Jurkat, Clone E6-1 (cell line): ENCODE measurements at places on chromosomes 1 and 21.

GRCh38 chr1:182917378-182917777 lies 35.6 kb downstream of the SHCBP1L start:
- DNase-seq = no peak

DNA sequence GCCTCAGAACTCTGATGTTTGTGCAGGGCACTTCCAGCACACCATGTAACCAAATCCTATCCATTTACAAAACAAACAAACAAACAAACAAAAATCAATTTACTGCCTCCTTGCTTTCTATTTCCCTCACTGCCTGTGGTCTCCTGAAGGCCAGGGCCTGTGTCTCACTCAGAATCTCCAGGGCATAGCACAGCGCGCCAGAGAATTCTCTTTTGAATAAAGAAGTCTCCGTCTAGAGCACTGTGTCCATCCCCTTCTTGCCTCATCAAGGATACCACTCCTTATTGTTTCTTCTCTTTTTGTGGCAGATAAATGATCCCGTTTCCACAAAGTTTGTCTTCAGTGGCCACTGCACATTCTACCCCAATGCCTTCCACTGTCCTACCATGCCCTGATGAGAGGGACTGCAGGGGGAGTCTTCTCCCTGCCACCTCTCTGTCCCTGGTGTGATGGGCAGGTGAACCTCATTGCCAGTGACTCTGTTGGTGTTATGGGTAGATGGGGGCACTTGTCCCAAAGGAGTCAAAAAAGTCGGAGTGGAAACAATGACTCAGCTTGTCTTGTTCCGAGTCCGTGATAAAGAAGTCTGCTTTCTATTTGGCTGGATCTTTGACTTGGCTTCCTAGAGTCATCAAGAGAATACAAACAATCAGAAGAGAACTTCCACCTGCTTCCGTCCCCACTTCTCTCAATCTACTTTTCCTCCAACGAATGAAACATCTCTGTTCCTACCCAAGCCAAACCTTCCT lies 30.0 kb downstream of the XCL2 start:
- DNase-seq = no peak

- no peak for DNase-seq
Observed at GRCh38 chr1:78843546-78843945, 163.0 kb downstream of the ADGRL4 start.

DNA sequence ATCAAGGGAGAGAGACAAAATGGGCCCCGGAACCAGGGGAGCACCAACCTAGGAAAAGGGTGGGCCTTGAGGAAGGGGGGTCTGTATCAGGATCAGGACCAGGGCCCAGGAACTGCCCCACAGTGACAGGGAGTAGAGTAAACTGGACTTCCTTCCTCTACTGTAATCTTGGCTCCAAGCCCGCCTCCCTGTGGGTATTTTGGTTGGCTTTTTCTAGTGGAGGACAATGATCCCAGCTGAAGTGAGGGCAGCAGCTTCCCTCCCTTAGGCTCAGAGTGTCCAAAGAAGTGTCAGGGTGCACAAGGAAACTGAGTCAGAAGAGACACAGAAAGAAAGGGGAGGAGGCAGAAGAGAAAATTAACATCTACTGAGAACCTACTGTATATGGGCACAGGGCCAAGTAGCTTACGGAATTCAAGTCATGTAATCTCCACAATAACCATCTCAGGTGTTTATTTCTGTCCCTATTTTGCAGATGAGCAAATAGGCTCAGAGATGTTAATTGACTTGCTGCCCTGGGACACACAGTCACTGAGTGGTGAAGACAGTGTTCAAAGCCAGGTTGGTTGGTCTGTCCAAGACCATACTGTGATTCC lies 4.8 kb downstream of the UBQLN4 start:
- no peak for DNase-seq

DNA sequence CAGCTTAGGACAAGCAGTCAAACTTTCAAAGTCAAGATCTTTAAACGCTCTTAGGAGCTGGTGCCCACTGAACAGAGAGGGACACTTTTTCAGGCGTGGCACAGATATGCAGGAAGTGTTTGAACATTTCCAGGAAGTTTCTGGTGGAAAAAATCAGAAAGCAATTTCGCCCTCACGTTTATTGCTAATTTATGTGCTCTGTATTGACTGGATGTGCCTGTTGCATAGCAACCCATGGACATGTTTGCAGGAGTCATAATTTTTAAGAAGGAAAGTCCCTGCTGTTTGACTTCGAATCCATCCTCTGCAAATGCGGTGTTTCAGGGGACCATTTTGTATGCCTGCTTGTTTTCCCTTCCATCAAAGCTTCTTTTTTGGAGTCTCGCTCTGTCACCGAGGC lies 239.9 kb upstream of the IRF2BP2 start:
- no peak for DNase-seq

DNA sequence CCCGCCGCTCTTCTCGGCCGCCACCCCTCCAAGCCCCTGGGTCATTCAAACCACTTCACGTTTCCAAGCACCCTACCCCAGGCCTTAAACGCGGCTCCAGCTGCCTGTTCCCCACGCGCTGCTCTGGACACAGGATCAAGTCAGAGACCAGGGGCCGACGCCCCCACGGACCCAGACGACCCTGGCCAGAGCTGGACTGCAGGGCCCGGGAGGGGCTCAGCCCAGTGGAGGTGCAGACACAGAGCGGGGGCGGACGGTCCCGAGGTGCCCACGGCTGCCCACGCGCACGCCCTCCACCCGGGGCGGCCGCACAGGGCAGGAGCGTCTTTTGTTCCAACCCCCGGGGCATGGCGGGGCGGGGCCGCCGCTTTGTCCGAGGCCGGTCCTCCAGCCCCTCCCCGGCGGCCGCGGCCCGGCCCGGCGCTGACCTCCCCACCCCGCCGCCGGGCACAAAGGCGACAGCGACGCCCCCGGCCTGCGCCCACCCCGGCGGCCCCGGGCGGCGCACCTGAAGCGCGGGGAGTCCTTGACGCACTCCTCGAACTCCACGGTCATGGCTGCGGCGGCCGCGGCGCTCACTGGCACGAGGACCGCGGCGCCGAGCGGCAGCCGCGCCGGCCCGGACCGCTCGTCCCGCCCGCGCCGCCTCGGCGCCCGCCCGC lies 338 bp downstream of the ACAP3 start:
- DNase-seq = no peak

- no peak for DNase-seq
Observed at GRCh38 chr21:45979141-45979631, 2.4 kb upstream of the COL6A1 start.

DNA sequence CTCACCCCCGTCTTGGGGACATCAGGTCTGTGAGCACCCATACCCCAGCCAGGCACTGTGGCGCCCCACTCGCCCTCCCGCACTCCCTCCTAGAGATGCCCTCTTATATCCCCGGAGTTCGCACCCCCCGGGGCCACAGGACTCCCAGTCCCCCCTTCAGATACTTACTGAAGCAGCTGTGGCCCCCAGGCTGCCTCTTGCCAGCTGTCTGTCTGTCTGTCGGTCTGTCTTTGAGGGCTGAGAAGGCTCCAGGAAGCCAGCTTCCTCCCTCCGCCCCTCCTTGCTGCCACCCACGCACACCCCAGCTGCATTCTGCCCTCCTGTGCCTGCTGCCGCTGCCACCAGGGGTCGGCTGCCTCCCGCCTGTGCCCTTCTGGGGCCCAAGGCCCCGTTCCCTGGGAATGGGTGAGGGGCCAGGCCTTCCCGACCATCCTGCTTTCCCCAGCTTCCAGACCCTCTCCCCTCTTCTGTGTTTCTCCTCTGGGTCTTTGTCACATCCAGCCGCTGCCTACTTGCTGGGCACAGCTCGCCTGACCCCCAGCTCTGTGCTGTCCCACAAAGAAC lies at the start of gene PTPN7:
PTPN7 (minus strand) TSS at position 226 of the 564 bp plus-strand sequence. CDS start 1,200 bp downstream, outside the sequence.
- peak; percentile 89 for DNase-seq

GRCh38 chr1:194297094-194297493 lies 1110.7 kb upstream of the B3GALT2 start:
- DNase-seq = no peak

- DNase-seq = no peak
Observed at GRCh38 chr1:185627761-185628501, 106.3 kb upstream of the HMCN1 start.

- DNase-seq = no peak
Observed at GRCh38 chr21:26883768-26884167, 38.6 kb upstream of the ADAMTS1 start.

- DNase-seq = no peak
Observed at GRCh38 chr1:16133007-16133961, 22.6 kb downstream of the EPHA2 start.

- no peak for DNase-seq
Observed at GRCh38 chr1:53025034-53025768, 36.8 kb upstream of the PODN start.

DNA sequence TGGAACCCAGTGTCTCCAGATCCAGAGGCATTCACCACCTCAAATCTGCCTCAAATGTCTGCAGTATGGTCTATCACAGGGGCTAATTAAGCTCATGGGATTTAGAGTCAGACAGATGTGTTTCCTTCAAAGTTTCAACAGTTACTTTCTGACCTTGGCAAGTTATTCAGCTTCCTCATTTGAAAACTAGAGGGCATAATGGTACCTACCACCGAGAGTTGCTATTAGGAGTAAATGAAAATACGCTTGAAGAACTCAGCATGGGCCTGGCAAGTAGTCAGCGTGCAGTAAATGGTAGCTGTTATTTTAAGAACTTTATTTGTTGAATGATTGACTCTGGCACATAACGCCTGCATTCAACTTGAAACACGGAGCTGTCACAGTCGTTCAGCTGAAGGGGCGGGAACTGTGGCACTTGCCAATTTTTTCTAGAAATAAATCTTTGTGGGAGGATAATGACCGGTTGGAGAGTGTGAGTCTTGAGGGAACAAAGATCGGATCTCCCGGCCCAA lies 1.2 kb upstream of the CAP1 start:
- DNase-seq = peak; percentile 65

DNA sequence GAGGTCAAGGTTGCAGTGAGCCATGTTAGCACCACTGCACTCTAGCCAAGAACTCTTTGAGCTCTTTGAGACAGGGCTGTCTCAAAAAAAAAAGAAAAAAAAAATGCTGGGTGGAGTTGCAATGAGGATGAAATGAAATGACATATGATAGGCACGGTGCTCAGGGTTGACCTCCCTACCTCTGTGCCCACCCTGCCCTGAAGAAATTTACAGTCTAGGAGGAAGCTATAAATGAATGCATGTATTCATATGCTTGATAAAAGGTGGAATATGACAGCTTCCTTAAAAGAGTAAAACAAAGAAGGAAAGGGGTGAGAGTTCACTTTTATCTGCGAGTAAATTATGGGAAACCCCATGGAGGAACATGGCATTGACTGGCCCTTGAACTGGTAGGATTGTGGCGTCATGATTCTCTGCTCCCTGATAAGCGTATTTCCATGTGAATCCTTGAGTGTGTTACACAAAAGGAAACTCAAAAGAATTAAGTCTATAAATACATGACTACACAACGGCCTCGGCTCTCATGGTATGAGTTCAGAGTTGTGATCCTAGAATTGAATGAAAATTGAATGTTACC lies 59.0 kb upstream of the RAVER2 start:
- no peak for DNase-seq

DNA sequence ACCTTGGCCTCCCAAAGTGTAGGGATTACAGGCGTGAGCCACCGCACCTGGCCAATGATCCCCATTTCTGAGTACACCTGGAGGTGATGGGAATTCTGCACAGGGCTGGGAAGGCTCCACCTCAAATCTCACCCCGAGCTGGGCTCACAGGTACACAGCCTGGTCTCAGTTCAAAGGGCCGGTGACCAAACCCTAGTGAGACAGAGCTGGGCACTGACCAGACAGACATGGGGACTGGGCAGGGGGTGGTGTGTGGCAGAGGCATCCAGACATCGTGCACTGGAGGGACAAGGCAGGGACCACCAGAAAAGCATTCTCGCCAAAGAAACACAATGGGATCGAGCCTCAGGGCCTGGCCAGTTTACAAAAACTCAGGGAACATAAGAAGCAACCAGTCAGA lies 17.2 kb downstream of the LSS start:
- no peak for DNase-seq

GRCh38 chr21:45103971-45104520 lies 29.7 kb downstream of the ADARB1 start:
- no peak for DNase-seq
